ENCODE measurements at places on chromosomes 5 and 9.

DNA sequence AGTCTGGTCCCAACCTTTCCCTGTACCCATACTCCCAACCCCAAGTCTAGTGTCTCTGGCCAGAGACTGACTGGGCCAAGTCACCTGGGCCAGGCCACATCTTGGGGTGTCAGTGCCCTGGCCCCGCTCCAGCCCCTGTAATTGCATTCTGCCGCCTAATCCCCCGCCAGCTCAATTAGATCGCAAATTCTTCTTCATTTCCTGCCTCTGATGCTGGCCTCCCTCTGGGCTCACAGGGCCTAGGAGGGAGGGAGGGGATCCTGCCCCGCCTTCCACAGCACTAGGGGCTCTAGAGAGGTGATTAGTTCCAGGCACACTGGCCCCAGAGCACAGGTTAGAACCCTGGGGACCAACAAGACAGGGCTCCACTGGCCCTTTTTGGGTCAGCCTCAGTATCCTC lies 5.5 kb downstream of the CXXC5 start:
- DNase-seq: no peak

GRCh38 chr9:111957856-111958631 lies 61.4 kb downstream of the UGCG start:
- no peak for DNase-seq

DNA sequence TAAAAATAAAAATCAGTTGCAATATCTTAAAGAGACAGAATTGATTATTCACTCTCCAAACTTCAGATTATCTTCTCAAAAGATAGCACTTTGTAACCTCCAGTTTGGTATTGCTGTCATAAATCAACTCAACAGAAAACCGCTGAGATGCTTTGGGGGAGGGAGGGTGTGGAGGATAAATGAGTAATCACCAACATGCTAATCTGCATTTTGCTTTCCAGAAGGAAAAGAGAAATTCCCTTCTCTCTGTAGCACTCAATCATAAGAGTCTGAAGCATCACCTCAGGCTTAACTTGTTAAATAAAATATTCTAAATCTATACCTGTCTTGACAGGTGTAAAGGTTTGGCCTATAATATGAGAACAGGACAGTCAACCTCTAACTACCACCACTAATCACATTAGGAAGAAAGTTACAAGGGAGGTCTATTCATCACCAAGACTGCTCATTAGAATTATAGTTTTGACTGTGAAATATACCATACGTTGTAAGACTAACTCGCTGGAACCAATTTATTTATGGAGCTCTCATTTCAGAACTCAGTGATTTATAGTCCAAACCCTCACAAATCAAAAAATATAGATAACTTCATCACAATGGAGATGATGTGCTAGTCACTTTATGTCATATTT lies 89.0 kb downstream of the PIK3R1 start:
- DNase-seq: no peak

DNA sequence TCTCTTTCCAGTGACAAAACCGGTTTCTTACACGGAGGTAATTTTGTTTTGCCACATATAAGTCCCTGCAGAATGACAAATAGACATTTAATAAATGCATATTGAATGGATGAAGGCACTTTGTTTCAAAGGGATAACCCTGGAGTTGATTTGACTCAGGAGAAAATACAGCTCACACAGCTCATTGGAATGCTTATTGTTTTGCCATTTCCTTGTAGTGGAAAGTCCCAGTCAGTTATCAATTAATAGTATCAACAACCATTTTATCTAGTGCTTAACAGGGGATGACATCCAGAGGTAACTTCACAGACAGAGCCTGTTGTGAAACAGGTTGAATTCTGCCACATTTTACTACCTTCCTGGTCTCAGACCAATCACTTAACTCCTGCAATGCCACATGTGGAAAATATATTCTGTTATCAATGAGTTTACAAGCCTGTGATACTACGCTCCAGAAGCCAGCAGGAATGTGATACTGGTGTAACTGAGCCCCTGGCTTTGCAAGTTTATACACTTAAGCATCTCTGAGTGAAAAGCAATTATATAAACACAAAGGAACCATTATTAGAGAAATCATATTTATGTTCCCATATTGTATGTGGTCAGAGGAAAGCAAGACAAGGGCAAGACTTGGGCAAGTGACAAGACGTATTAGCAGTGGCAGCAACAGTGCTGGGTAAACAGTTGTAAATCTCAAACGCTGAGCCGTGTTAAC lies 123.1 kb upstream of the ANKRD55 start:
- no peak for DNase-seq

- DNase-seq: no peak
Observed at GRCh38 chr5:124544366-124545055, 201.9 kb downstream of the ZNF608 start.

DNA sequence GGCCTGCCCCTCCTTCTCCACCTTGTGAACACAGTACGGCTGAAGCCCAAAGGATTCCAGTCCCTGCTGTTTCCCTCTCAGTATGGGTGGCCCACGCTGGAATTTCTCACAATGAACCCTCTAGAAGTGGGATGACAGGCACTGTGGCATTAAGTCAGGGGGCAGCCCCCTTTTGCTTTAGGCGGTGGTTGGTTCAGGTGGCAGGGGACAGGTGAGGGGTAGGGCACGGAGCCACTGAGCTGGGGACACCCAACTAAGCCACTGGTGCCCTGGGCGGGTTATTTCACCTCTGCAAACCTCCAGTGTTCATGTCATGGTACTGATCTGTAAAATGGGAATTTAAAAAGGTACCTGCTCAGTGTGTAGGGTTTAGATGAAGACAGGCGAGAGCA lies 7.6 kb downstream of the SPACA9 start:
- DNase-seq: no peak

DNA sequence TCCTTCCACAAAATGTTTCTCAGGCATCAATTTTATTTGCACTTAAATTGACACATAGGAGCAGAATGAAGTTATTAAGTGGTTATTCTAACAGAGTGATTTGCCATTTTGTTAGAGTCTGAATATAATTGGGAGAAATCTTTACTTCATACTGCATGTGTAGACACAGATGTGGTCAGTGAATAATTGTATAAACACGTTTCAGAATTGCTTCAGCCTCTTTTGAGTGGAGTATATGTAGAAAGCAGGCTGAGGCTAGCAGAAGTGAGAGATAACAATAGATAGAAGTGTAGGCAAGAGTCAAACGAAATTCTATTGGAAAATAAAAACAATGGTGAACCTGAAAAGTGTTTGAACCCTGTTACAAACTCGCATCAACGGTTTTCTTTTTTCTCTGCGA lies 270.7 kb downstream of the TMEM167A start:
- DNase-seq: no peak

GRCh38 chr9:36976371-36977030 lies 57.6 kb downstream of the PAX5 start:
- DNase-seq: no peak

DNA sequence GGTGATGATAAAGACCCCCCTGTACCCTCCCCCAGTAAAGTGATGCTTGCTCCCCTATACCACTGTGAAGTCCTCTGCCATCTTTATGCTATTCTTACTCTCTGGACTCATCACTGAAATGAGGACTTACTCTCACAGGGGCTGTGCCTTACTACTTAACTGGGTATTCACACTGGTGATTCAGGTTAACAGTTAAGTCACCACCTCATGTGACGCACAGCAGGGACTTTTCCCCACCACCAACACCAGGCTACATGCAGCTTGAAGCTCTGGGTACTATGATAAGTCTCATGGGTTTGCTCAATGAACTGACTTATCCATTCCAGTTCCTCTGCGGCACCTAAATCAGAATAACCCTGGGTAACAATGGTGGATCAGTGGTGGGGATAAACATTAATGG lies 163.7 kb downstream of the ELAVL2 start:
- DNase-seq: no peak

GRCh38 chr5:179269781-179270543 lies 75.3 kb downstream of the ADAMTS2 start:
- DNase-seq: no peak

GRCh38 chr9:22863736-22864135 lies 417.1 kb downstream of the DMRTA1 start:
- no peak for DNase-seq

DNA sequence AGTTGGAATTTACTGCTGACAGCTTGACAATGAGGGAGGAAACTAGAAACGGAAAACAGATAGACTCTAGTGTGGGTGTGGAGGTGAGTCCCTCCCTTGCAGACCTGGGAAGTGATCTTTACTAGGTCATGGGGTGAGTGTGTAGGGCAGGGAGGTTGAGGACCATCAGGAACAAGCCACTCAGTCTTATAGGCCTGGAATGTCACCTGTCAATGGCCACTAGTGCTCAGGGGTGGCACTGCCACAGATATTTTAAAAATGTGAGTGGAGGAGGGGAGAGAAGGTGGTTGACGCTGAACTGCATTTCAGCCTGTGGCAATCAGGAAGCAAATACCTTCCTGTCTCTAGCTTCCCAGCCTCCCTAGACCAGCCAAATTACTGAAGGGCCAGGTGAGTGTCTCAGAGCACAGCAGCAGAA lies 9.0 kb downstream of the OR2S2 start:
- DNase-seq: no peak

GRCh38 chr5:81835814-81836367 lies 85.0 kb upstream of the SSBP2 start:
- no peak for DNase-seq

- no peak for DNase-seq
Observed at GRCh38 chr9:131274674-131275331, 1.5 kb downstream of the FAM78A start.

GRCh38 chr5:75753182-75753581 lies 35.9 kb upstream of the POC5 start:
- DNase-seq: no peak

- DNase-seq: no peak
Observed at GRCh38 chr5:143249851-143250250, 153.6 kb downstream of the NR3C1 start.

Data from NCI-H2227 treated with DMSO at 0.1 percent for 48 hours (cell line).